ENCODE measurements at places on chromosomes 16 and 17. TPM values are rescaled to one million over a fixed set of nuclear protein-coding genes. Genes with fewer than 3 reads are reported as not detected.

GRCh38 chr16:88760424-88761142 is 24.4 kb downstream of the PIEZO1 start:
- no peak overlapping the region for H3K4me3 ChIP-seq
- no peak overlapping the region for H3K27ac ChIP-seq
- H3K36me3 ChIP-seq = peaks cover 5% of the 10 kb centered on the region
- DNase-seq = no peak

GRCh38 chr16:79348521-79349306 is 251.8 kb downstream of the MAF start:
- H3K4me1 ChIP-seq = no peaks in the 10 kb centered on the region
- H3K27me3 ChIP-seq = no peaks in the 10 kb centered on the region
- H3K36me3 ChIP-seq = no peaks in the 10 kb centered on the region
- DNase-seq = no peak

GRCh38 chr16:19861811-19862327 is 22.8 kb downstream of the GPRC5B start:
- H3K27me3 ChIP-seq = no peaks in the 10 kb centered on the region
- no peak overlapping the region for H3K4me3 ChIP-seq
- H3K27ac ChIP-seq = no peak overlapping the region
- peaks cover 3% of the 10 kb centered on the region for H3K36me3 ChIP-seq
- DNase-seq = no peak
- peaks cover 3% of the 10 kb centered on the region for H3K4me1 ChIP-seq

- no peaks in the 10 kb centered on the region for H3K27me3 ChIP-seq
- H3K4me3 ChIP-seq = no peak overlapping the region
Observed at GRCh38 chr16:80389338-80389737, 151.5 kb upstream of the DYNLRB2 start.

GRCh38 chr17:28368306-28368831 is 1.7 kb downstream of the VTN start:
- no peak overlapping the region for H3K4me3 ChIP-seq
- H3K36me3 ChIP-seq = peaks cover 3% of the 10 kb centered on the region
- no peak for DNase-seq
- H3K27me3 ChIP-seq = no peaks in the 10 kb centered on the region
- H3K4me1 ChIP-seq = peaks cover 14% of the 10 kb centered on the region

DNA sequence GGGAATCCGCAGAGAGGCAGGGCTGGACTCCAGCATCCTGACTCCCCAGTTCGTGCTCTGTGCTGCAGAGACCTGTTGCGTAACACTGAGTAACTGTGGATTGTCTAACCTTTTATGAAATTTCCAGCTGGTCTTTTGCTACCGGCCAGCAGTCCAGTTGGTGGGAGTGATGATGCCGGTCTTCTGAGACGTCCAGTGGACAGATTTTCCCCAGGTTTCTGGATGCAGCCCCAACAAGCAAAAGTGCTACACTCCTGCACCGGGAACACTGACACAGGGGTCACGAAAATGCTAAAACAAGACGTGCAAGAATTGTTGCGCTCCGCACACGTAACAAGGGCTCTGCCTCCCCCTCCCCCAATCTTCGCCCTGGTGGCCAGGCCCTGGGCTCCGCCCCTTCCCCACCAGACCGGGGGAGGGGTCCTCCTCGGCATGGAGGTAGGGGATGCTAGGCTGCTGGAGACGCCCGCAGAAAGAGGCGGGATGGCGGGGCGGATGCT is 701 bp upstream of the MRC2 start:
- peaks cover 2% of the 10 kb centered on the region for H3K36me3 ChIP-seq
- peaks cover 26% of the 10 kb centered on the region for H3K4me1 ChIP-seq
- peak; percentile 90 for DNase-seq
- no peaks in the 10 kb centered on the region for H3K27me3 ChIP-seq
- H3K4me3 ChIP-seq = peak overlapping the region; percentile 64
- H3K27ac ChIP-seq = peak overlapping the region; percentile 94

GRCh38 chr17:9645851-9646545 is 681 bp downstream of the USP43 start:
- peaks cover 10% of the 10 kb centered on the region for H3K27me3 ChIP-seq
- no peaks in the 10 kb centered on the region for H3K36me3 ChIP-seq
- no peaks in the 10 kb centered on the region for H3K4me1 ChIP-seq
- DNase-seq = no peak

- peaks cover 9% of the 10 kb centered on the region for H3K4me1 ChIP-seq
- no peak overlapping the region for H3K4me3 ChIP-seq
- peak overlapping the region; percentile 21 for H3K27ac ChIP-seq
- peaks cover 6% of the 10 kb centered on the region for H3K27me3 ChIP-seq
- H3K36me3 ChIP-seq = no peaks in the 10 kb centered on the region
Observed at GRCh38 chr16:30567991-30568638, 3.4 kb downstream of the ZNF688 start.

- peaks cover 17% of the 10 kb centered on the region for H3K4me1 ChIP-seq
- peak; percentile 89 for DNase-seq
- no peak overlapping the region for H3K4me3 ChIP-seq
- no peaks in the 10 kb centered on the region for H3K36me3 ChIP-seq
- H3K27ac ChIP-seq = peak overlapping the region; percentile 0
Observed at GRCh38 chr16:85321509-85322271, 209.4 kb upstream of the CIBAR2 start.

- no peak overlapping the region for H3K27ac ChIP-seq
- H3K4me1 ChIP-seq = no peaks in the 10 kb centered on the region
- no peak overlapping the region for H3K4me3 ChIP-seq
- no peaks in the 10 kb centered on the region for H3K36me3 ChIP-seq
Observed at GRCh38 chr17:73863761-73864535, 219.7 kb upstream of the SDK2 start.

Gene BLMH
- 11.8 TPM for polyA plus RNA-seq
